ENCODE measurements at places on chromosomes 12 and 14.

GRCh38 chr12:88922816-88923215 is 342.5 kb upstream of the KITLG start:
- DNase-seq = no peak

- no peak for DNase-seq
These were observed 157.0 kb downstream of the MYRFL start for GRCh38 chr12:69981881-69982475.

DNA sequence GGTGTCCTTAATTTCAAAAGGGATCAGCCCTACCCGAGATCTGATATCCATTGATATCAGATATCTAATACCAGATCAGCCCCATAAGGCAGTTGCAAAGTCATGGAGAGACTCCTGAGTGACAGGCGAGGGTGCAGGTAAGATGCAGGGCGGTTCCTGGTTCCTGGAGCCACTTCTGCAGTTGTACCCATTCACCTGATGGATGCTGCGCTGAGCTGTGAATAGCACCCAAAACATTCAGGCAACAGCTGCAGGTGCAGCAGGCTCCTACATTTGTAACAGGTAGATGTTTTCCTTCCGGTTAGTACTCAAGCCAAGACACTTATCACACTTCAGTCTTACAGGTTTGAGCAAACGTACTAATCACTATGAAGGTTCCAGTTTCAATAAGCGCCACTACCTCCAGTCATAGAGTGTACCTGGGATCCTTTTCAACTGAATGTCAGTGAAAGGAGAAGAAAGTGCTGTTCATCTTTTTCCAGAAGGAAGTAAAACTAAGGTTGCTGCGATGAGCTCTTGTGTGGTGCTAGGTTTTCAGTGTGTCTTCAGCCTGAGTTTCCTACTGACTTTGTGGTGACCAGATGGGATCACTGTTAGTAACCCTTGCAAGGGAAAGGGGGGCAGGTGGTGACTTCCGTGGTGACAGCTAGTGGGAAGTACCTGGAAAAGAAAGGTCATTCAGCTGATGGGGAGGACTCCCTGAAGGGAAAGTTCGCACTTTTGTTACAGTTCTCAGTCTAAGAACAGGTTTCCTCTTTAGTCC is 1.9 kb downstream of the ATP6V0A2 start:
- no peak for DNase-seq

DNA sequence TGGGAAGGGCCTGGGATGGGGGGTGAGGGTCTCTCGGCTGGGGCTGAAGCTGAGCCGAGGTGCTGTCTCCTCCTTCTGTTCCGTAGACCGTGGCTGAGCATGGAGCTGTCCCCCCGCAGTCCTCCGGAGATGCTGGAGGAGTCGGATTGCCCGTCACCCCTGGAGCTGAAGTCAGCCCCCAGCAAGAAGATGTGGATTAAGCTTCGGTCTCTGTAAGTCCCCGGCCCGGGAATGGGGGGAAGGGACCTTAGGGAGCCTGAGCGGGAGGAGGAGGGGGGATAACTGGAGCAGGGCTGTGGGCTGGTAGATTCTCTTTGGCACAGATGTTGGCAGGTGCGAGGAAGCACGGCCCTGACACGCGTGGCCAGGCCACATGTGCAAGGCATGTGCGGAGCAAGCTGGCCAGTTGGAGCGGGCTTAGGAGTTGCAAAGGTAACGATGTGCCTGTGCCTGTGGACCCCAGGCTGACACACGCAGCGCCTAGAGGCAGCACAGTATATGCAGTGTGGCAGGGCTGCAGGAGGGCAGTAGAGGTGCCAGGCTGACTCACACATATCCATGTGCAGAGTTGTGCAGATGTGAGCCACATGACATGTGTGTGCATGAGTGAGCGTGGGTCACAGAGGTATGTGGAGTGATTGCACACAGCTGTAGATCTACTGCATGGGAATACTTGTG is 512 bp downstream of the PDE1B start:
- DNase-seq = no peak

DNA sequence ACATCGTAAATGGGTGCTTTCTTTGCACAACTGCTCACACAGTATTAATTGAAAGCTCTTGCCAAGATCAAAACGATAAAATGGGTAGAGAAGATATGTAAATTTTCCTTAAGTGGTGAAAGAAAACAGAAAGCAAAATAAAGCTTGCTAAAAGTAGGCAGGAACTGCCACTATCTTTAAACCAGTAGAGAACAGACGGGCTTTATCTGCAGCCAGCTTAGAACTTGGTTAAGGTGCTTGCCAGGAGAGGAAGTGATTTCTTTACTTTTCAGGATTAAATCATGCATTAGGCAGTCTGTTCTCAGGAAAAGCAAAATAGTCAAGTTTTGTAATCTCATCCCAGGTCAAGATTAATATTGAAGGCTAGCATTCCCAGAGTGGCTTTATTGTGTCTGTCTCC is 56.9 kb upstream of the CCDC175 start:
- no peak for DNase-seq

GRCh38 chr12:3247077-3247476 is 169.9 kb downstream of the TSPAN9 start:
- DNase-seq = no peak

DNA sequence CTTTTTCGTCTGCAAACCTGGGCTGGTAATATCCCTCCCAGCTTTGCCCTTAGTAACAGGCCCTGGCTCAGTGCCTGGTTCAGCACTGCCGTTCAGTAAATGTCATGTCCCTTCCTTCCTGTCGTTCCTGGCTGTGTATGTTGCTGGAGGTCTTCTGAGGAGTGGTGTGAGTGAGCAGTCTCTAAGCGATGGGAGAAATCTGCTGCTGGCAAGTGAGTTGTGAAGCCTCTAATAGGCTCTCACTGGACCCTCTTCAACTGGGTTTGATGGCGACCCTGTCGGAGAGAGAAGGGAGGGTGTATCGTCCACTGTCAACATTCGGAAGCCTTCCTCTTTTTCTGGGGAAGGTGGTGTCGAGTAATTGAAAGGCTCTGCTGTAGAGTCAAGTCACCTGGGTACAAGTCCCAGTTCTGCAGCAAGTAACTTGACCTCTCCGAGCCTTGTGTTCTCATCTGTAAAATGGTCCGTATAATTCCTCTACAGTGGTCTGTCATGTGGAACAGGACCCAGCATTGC is 62.8 kb downstream of the HRK start:
- DNase-seq = no peak

DNA sequence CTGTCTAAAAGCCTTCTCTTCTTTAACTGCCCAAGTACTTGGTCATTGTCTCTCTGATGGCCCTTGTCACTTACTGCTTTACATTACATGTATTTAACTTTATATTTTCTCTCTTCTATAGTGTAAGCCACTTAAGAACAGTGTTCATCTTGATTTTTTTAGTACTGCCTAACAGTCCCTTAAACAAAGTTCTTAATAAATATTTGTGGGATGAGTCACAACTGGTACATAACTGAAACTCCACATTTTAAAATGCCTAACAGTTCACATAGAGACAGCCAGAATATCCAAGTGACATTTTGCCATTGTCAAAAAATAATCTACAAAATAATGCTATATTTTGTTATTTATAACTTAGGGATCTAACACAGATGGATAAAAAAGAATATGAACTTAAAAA is 146.6 kb downstream of the STXBP6 start:
- DNase-seq = no peak

DNA sequence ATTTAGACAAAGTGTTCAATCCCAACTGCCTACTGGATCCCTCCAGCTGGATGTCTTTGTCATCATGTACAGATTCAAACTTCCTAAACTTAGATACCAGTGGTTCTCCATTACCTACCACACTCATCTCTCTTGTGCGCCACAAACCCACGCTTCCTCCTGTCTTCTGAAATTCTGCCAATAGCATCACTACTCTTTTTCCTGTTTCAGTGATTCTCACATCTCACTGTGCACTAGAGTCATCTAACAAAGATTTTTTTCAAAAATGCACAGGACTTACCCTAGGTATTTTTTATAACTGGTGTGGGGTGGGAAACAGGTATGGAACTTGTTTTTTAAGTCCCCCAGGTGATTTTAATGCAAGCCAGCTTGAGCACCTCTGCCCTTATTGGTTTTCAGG is 5.9 kb downstream of the PSMB5 start:
- no peak for DNase-seq

- DNase-seq = no peak
These were observed 181.2 kb upstream of the MIS18BP1 start for GRCh38 chr14:45434221-45434620.

- no peak for DNase-seq
These were observed 16.5 kb upstream of the LUM start for GRCh38 chr12:91127751-91128150.

DNA sequence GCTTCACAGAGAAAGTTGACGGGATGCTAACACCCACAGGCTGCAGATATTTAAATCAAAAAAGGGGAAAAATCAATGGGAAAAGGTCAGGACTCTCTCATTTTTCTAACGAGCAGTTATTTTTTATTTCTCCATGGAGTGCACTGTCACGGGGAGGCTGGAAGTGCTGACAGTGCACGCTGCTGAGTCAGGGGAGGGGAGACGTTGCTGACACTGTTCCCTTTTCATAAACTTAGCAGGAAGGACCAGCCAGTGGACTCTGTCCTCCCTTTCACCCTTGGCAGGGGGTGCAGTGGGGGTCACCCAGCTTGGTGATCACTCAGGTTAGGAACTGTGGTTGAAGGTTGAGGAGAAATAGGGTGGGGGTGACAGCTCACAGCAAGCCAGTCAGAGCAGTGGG is 65.6 kb upstream of the FUT8 start:
- no peak for DNase-seq

DNA sequence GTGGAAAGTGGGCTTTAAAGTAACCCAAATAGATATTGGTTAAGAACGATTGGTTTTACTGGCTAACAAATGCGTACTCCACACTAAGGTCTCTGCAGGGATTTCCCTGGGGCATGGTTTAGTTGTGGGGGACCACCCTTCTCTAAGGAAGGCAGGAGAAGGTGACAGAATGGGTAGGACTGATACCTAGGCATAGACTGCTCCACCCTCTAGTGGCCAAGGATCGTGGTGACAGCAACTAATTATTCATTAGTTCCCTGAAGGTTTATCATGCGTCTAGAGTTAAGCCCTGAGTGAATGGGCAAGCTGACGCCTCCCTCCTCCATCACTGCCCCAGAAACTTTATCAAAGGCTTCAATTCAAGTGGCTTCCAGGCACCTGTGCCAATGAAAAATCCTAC is 9.1 kb downstream of the FAM181A start:
- no peak for DNase-seq

DNA sequence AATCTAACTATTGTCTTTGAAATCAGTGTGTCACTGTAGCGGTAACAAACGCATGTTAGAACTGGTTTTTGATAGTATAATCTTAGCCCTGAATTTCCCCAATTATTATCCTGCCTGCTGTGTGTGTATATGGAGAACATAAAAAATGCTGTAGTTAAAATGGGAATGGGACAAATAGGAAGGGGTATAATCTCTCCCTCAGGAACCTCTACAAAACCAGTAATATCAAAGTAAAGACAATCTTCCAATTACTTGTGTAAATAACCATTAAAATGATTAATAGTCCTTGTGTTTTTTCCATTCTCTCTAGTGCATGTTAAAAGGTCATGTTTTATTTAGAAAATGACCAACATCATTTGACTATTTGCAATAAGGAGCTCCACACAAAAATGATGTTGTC is 200.1 kb upstream of the TMTC1 start:
- DNase-seq = no peak

GRCh38 chr12:10363914-10364814 is 25.7 kb downstream of the KLRK1 start:
- no peak for DNase-seq

DNA sequence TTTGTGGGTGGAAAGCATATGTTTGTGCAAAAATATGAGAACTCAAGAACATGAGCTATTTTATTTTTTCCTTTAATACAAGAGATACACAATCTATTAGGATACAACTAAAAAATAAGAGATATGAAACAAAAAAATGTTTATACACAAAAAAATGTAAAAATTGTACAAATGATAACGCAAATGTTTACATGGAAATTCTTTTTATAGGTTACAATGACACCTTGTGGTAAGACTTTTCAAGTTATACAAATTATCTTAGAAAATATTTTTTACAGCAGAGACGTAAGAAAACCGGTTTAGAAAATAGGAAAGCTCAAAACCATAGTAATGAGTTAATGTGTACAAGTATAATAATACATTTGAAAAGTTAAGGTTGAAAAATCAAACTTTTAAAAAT is 25.5 kb downstream of the CEP83 start:
- DNase-seq = no peak

DNA sequence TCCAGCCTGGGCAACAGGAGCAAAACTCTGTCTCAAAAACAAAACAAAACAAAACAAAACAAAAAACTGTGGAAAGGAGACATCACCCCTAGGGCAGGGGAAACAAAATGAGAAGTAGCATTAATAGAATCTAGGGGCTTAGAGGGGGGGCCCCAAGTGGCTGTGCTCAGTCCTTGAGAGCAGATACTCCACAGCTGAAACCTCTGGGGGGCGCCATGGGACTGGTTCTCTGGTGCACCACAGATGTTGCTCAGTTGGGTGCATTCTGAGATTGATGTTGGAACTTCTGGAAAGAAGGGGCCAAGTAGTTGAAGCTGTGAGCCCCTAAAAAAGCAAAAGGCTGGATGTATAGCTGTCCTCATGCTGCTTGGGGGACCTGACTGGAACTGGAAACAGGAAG is 11.8 kb upstream of the SYNE2 start:
- DNase-seq = no peak

- DNase-seq = no peak
These were observed 60.9 kb upstream of the RFLNA start for GRCh38 chr12:124233846-124234640.

DNA sequence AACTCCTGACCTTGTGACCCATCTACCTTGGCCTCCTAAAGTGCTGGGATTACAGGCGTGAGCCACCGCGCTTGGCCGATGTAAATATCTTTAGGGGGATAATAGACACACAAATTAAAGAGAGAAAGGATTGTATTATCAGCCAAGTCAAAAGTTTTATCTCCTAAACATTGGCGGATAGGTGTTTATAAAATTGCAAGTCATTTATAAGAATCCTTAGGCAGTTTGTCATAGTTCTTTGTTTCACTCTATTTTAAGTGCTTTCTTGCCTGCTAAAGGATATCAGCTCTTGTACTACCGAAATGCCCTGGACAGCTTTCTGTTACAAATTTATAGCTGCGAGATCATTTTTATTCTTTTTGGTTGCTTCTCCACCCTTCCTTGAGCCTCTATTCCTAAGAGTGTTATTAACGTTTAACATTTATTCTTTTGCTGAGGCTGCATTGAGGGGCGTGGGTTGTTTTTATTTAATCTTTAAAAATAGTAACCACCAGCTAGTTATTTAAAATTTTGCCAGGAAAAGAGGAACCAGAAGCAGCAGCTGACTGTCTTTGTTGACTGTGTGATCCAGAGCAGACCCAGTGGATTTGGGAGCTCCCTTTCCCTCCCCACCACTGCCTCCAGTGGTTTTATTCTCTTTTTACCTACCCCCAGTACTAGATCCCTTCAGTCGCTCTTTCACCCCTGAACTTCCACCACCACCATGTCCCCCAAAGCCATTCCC is 106.4 kb downstream of the DIP2B start:
- DNase-seq = no peak

DNA sequence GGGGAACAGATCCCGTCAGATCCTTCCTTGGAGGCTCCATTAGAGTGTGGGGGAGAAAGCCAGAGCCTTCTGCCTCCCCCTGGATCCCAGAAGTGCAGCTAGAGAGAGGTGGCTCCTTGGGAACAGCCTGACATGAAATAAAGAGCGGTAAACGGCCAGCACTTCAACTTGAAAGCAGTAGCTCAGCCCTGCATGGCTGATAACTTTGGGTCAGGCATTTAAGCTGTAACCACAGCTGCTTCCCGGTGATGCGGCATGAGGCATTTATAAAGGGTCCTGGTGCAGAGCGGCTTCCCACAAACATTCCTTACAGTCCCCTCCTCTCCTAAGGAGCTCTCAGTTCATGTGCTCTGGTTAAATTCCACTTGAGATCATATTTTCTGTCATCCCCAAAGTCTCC is 960.3 kb downstream of the VRK1 start:
- no peak for DNase-seq

- no peak for DNase-seq
These were observed 33.6 kb downstream of the E2F7 start for GRCh38 chr12:77031745-77032144.

All from NCI-H446 (cell line).